ENCODE measurements at places on chromosomes 11 and 22.

DNA sequence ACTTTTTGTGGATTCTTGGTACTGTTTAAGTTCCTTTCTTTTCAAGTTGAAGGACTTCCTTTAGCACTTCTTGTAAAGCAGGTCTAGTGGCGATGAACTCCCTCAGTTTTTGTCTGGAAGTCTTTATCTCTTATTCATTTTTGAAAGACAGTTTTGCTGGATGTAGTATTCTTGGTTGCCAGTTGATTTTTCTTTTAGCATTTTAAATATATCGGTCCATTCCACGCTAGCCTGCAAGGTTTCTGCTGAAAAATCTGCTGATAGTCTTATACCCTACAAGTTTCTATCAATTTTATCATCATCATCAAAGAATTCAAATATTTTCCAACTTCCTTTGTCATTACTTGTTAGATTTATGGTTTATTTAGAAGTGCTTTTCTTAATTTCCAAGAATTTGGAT is 14.7 kb upstream of the GLB1L2 start:
- no peak for DNase-seq

GRCh38 chr11:2328656-2329354 is 27.0 kb downstream of the TSPAN32 start:
- no peak for DNase-seq

DNA sequence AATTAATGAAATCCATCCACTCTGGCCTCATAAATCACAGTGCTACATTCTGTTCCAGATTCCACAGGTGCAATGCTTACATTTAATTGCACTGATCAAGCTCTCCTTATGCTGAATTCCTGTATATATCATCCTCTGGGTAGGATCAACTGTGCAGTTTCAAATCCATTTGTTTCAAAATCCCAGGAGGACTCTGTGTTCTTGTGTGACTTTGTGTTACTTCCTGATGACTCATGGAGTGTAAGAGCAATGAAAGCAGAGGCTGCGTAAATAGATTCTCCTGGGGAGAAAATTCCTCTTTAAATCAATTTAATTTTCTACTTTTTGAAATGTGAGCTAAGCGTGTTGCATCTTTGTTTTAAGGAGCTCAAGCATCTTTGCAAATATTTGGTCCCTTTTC is 752.7 kb downstream of the METTL15 start:
- DNase-seq, result no peak

GRCh38 chr22:27641049-27641795 is 160.3 kb downstream of the MN1 start:
- DNase-seq, result no peak

DNA sequence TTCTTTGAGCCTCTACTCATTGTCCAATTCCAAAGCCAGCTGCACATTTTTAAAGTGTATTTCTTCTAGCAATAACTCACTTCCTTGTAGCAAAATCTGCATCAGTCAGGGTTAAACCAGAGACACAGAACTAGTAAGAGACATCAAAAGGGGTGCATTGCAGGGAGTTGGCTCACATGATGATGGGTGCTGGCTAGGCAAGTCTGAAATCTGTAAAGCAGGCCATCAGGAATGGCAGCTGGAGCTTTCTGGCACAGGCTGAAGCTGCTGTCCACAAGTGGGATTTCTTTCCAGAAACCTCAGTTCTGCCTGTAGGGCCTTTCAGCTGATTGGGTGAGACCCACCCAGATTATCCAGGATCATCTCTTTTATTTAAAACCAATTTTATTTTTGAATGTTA is 698.1 kb downstream of the NTM start:
- no peak for DNase-seq

GRCh38 chr11:102251423-102251822 is 65.9 kb upstream of the BIRC3 start:
- DNase-seq, result no peak

DNA sequence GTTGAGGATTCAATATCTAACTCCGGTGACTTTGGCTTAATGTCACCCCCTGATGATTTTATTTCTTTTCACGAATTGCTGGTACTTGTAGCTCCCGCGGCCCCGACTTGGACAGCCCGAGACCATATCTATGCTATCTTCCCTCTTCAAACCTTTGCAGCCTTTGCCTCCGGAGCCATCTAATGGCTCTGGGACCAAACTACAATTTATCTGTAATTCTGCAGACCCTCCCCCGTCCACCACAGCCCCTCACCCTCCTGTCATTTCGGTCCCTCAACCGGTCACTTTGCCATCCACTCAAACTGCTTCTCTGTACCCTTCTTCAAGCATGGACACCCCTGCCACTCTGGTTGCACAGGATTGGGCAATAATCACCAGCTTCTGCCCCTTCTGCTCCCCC is 25.7 kb upstream of the ALDH3B2 start:
- no peak for DNase-seq
